Inflammatory macrophage (primary cell): ENCODE measurements at places on chromosomes 16 and 17.

DNA sequence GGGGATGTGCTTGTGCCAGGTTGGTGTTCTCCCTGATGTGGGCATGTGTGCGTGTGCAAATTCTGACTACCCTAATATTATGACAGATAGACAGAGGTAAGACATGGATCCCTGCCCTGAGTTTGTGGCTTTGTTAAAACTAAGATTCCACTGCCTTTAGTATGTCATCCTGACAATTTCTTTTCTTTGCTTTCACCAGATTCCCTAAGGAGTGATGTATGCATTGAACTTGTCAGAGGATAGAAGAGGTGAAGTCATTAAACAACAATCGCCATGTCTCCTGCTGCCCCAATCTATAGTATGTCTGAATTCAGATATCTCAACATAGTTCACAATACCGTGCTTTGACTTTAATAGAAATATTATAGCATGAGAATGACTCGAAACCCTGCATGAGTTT is 137.1 kb upstream of the ELAC2 start:
- no peak for DNase-seq

DNA sequence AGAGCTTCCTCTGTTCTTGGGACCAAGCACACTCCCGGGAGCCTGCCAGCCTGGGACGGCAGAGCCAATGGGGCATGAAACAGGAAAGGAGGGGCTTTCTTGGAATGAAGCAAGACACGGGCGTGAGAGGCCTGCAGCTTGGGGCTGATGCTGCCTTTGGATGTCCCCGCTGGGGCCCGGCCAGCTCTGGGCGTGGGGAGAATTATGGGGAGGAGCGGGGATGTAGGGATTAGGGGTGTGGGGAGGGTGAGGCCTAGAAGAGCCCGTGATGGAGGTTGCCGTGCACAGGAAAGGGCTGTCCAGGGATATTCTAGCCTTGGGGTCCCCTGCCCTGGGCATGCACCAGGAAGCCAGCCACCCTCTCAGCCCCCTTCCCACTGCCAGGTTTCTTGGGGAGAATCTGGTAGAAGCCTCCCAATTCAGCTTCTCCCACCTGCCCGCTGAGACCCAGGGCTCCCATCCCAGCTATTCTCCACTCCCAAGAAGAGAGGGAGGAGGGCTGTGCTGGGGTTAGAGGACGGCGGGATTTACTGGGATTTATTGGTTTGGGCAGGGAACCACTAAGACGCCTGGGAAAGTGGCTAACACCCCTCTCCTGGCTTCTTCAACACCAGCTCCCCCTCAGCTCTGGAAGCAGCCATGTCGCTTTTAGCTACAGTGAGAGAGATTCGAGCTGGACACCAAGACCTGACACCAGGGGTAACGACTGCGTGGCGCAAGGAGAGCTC is 20.0 kb upstream of the NXPH3 start:
- DNase-seq, result no peak

- DNase-seq, result no peak
Measured at GRCh38 chr16:84427553-84427952, 59.2 kb downstream of the ATP2C2 start.

DNA sequence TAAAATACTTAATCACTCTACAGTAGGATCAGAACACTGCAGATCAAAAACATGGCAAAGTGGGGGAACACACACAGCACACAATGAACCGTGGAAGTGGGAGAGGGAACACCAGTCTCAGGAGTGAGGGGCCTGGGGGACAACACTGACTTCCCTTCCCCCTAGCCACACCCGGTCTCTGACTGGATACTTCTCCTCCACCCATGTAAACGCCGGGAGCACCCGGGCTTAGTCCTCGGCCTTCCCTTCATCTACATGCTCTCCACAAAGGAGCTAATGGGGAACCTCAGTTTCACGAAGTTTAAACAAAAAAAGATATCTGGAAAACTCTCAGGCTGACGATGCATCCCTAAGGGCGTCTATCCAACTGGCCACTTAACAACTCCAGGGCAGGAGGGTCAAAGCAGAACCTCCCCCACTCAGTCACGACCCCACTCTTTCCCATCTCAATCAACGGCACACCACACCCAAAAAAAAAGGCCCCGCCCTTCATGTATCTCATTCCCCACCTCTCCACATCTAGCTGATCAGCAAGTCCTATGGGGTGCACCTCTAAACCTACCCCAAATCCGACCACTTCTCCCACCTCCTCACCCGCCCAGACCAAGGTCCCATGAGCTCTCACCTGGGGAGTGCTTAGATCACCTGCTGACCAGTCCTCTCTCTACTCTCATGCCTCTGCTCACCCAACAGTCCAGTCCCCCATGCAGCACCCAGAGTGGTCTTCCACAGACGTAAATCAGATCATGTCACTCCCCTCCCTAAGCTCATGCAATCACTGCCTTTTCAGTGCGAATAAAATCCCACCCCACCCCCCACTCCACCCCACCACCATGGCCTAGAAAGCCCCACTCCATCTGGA is 7.4 kb downstream of the ZDHHC7 start:
- DNase-seq, result no peak

GRCh38 chr17:44931376-44931775 is 16.1 kb upstream of the GFAP start:
- no peak for DNase-seq
